Activated CD4-positive, alpha-beta T cell treated with anti-CD3 and anti-CD28 coated beads, Interleukin-2, amount 50 U/mL, for 4 hours (primary cell): ENCODE measurements at places on chromosomes 16 and 17.
A peak's percentile ranks its signal among the peaks of the same experiment; 100 is the strongest.

DNA sequence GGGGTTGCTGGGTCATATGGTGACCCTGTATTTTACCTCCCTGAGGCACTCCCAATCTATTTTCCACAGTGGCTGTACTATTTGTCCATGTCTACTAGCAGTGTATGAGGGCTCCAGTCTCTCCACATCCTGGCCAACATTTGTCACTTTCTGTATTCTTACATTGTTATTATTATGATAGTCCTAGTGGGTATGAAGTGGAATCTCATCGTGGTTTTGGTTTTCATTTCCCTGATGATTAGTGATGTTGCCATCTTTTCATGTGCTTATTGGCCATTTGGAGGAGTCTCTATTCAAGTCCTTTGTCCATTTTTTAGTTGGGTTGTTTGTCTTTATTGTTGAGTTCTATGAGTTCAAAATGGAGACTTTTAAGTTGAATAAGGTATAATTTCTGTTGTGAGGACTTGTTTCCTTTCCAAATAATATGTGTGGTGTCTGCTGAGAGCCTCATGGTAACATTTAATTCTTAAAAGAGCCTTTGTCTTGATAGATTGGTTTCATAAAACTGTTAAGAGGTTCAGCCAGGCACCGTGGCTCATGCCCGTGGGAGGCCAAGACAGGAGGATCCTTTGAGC is 108.2 kb downstream of the RPTOR start:
- DNase-seq = no peak

- DNase-seq = no peak
These were observed 112.3 kb downstream of the SKAP1 start for GRCh38 chr17:48317732-48318131.

DNA sequence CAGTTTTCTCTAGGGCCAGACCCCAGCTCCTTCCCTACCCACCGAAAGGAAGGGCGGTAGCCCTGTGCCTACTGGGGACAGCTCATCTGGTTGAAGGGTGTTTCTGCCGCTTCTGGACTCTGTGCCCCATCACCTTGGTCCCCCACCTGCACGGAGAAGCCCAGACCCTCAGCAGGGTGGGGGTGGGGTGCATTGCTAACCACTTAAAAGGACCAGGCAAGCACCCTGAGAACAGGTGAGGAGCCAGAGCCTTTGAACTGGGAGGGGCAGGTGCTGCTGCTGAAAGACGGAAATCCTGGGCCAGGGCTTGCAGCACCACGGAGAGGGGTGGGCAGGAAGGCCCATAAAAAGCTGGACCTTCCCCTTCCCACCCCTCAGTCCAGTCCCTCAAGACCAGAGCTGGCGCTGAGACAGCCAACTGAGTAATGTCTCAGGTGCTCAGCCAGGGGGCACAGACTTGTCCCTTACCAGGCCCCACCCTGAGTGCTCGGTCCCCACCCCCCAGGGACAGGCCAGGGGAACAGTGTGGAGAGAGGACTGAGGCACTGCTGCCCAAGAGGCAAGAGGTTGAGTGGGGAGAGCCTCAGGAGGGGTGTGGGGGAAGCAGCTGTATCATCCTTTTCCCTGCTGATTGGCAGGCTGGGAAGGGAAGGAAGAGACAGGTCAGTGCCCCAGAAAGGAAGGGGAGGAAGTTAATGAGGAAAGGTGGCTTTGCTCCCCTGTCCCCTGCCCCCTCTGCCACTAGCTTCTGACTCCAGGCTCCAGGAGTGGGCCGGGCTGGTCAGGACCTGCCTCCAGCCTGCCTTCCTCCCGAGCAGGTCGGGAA is 10.9 kb upstream of the SP2 start:
- no peak for DNase-seq

- no peak for DNase-seq
These were observed 187.0 kb upstream of the RPL38 start for GRCh38 chr17:74016461-74016860.

DNA sequence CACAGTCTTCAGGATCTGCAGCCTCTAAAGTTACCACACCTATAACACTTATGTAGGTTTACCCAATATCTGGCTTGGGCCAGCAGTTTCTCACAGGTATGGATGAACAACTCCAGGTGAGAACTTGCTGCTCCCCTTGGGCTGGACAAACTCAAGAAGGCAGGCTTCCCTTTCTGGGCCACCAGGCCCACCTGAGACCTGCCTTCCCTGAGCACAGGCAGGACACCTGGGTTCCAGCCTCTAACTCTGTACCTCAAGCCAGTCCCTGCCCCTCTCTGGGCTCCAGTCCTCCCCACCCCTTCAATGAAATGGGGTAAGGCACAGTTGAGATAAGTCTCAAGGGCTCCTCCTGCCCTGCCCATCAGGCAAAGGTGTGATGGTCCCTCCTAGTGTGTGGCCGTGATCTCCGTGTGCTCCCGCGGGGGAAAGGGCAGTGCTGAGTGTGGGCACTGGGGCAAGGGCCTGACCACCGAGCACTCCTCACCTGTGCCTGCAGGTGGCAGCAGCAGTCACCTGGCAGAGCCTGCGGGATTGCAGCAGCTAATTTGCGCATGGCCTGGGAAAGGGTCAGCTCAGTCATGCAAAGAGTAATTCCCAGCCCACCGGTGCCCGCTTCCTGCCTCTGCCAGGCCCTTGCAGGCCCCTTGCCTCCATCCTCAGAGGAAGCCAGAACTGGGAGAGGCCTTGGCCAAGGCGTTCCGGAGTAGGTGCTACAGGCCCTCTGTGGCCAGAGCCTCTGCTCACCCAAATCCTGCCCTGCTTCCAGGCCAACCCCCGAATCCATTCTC is 28.2 kb upstream of the ADGRG1 start:
- no peak for DNase-seq

- peak; percentile 15 for DNase-seq
These were observed 498 bp downstream of the LRRC37B start for GRCh38 chr17:32007463-32008298.

GRCh38 chr17:79109584-79109983 is 35.0 kb downstream of the ENGASE start:
- DNase-seq = no peak

- DNase-seq = no peak
These were observed 20.1 kb downstream of the ZNF276 start for GRCh38 chr16:89741342-89742014.

DNA sequence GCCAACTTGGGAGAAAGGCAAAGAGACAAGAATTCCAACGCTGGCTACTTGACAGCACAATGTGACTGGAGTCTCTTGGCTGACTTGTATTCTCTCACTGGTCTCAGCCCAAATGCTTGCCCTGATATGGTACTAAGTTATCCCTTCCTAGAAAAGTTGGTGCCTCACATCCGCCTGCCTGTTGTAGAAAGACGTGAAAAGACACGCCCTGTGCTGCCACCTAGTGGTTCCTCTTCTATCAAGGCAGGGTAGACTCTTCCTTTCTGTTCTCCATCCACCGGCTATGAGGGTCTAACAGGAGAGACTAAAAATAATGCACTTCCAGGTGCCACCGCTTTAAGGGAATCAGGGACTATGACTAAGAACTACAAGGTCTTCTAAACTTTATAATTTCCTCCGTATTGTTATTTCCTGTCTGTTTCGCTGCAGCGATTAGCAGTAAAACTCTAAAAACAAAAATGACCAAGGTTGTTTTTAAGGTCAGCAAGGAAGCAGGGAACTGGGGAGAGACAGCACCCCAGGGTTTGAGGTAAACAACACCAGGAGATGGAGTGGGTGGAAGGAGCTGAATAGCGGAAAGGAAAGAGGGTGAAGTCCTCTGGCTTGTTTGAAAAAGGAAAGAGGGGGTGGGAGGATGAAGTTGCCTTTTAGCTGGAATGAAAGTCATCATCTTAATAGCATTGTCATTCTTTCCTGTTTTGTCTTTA is 109.5 kb downstream of the YPEL2 start:
- DNase-seq = peak; percentile 83

DNA sequence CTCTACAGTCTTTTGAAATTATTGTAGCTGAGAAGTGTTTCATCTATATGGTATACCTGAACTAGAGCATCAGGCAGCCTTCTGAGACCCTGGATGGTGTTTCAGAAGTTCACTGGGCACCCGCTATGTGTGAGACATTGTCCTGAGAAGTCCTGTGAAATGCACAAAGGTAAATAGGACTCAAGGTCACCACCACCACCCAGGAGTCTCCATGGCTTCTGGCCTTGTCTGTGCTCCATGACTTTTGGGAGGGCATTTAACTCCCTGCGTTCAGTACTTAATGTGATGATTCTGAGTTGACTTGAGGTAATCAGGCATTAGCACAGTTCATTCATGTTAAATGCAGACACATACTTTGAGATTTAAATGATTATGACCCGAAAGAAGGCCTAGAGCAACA is 1.1 kb downstream of the MLYCD start:
- DNase-seq = no peak

- DNase-seq = peak; percentile 39
These were observed 557.7 kb downstream of the MAF start for GRCh38 chr16:79042886-79043285.

- no peak for DNase-seq
These were observed 3.5 kb downstream of the ACBD4 start for GRCh38 chr17:45138911-45139532.

DNA sequence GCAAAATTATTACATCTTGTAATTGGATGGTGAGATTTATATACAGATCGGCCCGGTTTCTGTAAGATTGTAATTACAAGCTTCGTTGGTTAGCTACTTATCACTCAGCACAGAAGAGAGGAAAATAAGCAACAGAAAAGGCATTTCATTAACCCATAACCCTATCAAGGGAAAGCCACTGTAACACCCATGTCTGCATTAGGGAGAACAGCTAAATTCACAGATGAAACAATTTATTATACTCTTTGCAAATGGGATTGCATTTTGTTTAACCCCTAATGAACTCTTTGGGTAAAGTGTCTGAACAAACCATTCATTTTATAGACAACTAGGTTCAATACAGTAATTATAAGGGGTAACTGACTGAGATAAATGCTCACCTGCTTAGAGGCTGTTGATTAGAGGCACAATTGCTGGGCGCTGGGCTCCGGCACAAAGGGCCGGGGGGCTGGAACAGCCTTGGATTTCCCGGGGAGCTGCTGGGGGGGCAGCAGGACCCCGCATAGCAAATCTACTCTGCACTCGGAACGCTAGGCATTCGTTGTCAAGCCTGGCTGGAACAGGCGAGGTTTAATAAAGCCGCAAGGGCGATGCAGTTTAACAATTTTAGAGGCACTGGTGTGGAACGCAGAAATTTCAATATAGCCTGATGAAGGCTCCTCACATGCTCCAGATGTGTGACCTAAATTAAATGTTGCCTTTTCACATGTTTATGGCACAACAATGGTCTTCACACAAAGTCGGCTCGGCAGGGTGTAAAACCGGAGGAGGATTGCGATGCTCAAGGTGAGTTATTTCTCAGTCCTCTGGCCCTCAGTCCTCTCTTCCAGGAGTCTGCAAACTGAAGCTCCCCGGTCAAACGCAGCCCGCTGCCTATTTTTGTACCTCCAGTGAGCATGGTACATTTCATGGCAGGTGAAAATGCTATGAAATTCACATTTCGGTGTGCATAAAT is 134.0 kb upstream of the IRX6 start:
- no peak for DNase-seq

- no peak for DNase-seq
These were observed 18.2 kb downstream of the SCGB1C2 start for GRCh38 chr17:155576-155975.

DNA sequence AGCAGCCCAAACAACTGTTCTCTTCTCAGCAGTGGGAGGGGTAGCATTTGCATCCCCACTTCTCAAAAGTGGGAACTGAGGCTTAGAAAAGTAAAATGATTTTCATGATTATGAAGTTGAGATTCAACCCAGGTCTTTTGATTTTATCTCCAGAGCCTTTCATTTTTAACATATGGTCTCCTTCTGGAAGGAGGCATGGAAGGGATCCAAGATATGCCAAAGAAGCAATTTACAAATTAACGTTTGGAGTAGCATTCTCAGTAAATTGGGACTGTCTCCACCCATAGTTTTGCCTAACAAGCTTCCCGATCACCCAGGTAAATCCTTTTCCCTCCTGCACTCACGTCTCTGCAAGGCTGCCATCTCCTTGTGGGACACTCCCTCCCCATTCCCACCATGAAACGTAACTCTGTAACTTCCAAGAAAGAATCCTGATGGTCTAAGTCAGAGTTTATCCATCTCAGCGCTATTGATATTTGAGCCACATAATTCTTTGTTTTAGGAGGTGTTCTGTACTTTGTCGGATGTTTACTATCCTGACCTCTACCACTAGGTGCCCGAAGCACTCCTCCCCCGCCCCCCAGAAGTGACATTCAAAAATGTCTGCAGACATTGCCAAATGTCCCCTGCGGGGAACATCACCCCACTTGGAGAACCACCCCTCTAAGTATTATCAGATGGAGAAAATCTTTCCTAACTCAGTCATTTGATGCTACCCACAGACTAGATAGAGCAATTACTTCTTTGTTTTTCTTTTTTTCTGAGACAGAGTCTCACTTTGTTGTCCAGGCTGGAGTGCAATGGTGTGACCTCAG is 32.9 kb upstream of the NFAT5 start:
- no peak for DNase-seq

DNA sequence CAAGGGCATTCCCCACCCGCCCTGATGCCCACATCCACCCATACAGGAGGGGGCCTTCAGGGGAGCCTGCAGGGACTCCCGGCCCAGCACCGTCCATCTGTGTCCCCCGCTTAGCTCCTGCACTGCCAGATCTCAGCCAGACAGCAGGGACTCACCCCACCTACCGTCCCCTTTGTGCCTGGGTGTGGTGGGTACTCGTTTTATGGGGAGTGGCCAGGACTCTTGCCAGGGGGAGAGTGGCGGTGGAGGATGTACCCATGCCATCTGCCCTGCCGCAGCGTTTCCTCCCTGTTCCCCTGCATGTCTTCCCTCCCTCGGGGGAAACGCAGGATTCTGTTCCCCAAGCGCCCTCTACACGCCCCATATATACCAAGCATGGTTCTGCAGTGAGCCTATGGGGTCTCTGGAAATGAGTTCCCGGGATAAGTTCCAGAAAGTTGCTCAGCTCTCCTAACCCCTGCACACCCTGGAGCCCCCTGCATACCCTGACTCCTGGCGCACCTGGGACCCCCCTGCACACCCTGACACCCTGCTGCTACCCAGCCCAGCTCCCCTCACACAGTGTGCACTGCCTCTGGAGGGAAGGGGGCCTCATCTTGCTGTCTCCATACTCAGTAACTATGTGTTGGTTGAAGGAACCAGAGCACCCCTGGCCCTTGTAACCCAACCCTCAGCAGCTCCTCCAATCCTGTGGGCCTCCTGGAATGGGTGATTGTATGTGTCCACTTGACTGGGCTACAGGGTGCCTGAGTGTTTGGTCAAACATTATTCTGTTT is 4.2 kb upstream of the MAFG start:
- no peak for DNase-seq

- DNase-seq = no peak
These were observed at the start of gene DERL2 for GRCh38 chr17:5485270-5486205. TSS of gene DERL2 (minus strand) at chr17:5486178. CDS start at chr17:5486161, 17 bp downstream.

GRCh38 chr16:52568983-52569690 is 22.2 kb upstream of the TOX3 start:
- no peak for DNase-seq

GRCh38 chr16:68972720-68973119 is 129.4 kb downstream of the TANGO6 start:
- no peak for DNase-seq

DNA sequence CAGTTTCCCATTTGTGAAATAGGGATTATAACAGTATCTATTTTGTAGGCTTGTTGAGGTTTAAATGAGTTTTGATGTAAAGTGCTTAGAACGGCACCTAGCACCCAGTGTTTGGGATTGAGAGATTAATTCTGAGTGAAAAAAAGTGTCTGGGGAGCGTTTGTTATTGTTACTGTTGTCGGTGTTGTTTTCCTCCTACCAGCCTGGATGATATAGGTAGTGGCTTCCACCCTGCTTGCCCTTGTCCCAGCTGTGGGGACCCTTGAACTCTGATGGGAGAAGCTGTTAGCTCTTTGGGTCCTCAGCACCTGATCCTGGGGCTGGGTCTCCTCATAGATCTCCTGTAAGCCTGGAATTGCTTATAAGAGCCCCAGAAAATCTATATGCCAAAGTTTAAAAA is 4.9 kb downstream of the FMNL1 start:
- no peak for DNase-seq
